ENCODE measurements at places on chromosomes 13 and 19.
A peak's percentile ranks its signal among the peaks of the same experiment; 100 is the strongest.

DNA sequence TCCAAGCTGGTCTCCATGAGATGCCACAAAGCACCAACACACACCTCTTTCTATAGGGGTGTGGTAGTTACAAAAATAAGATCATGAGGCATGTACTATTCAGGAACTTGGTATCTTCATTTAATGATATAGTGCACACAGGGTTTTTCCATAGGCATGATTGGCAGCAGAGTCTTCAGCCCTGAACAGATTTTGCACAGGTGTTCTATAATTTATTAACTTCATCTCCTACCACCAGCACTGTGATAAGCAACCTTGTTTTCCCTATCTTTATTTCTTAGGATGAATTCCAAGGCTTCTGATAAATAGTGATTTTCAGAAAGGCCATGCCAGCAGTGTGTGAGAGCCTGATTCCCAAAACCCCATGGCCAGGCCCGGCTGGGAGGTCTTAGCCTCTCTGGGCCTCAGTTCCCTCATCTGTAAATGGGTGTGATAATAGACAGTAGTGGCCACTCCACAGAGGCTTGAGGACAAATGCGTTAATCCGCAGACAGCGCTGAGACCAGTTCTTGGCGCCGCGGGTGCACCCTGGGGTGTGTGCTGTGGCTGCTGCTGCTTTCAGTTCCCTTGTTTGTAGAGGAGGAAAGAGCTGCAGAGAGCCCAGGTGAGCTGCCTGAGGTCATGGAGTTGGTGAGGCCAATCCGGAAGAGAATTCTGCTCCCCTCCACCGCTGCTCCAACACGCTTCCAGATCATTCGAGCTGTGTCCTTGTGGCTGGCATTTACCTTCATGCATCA lies 33.1 kb downstream of the DHRS12 start:
- no peak for DNase-seq

- no peak for DNase-seq
These were observed 7.1 kb upstream of the KRTDAP start for GRCh38 chr19:35497406-35497805.

GRCh38 chr13:102710261-102710679 lies 15.4 kb upstream of the METTL21C start:
- no peak for DNase-seq

DNA sequence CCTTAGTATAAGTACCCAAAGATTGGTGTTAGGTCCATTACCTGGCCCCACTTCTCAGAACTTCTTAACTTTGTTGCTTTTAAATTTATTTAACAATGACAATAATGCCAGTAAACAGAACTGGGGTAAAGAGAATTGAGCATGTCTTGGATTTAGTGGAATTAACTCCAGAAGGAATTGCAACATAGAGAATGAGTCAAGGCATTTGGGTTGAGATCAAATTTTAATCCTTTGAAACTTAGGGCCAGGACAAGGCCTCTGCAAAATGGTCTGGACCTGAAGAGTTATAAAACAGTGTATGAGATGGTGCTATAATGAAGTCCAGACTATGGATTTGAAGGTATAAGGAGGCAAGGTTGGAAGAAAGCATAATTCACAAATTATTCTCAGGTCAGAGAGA lies 1030.4 kb downstream of the SLITRK5 start:
- no peak for DNase-seq

GRCh38 chr19:16070366-16070990 lies 5.8 kb upstream of the TPM4 start:
- peak; percentile 93 for DNase-seq

GRCh38 chr19:35144600-35145436 lies 1.8 kb downstream of the FXYD7 start:
- peak; percentile 71 for DNase-seq

- no peak for DNase-seq
These were observed 6.1 kb upstream of the IFNL4 start for GRCh38 chr19:39254531-39255345.

DNA sequence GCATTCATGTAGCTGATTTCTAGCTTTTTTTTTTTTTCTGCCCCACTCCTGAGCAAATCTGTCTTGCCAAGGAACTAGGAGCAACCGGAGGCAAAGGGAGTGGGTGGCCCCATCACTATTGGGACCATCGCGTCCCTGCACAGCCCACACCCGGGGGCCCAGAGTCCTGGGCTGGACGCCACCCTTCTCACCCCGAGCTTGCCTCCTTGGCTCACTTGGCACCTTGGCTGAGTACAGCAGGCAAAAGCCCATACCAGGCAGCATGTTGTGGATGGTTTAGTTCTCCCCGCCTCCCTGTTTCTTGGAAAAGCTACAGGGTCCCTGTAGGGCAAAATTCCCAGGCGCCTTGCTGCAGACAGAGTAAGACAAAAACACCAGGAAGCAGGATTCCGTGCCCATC lies 13.7 kb downstream of the SMIM24 start:
- DNase-seq = no peak

Data from M059J (cell line).